Cardiac muscle cell (in vitro differentiated cells and primary cell): ENCODE measurements at places on chromosomes 1 and 21. TPM values are rescaled to one million over a fixed set of nuclear protein-coding genes. Genes with fewer than 3 reads are reported as not detected.

The KRTAP22-2 gene
- not detected in 2 replicates for total RNA-seq

The PRAMEF5 gene
- not detected in 2 replicates for total RNA-seq

The AMY1C gene
- total RNA-seq: 0.12 TPM in 1 of 2 replicates, not detected in the other

The CHI3L2 gene
- total RNA-seq: not detected in 2 replicates

DNA sequence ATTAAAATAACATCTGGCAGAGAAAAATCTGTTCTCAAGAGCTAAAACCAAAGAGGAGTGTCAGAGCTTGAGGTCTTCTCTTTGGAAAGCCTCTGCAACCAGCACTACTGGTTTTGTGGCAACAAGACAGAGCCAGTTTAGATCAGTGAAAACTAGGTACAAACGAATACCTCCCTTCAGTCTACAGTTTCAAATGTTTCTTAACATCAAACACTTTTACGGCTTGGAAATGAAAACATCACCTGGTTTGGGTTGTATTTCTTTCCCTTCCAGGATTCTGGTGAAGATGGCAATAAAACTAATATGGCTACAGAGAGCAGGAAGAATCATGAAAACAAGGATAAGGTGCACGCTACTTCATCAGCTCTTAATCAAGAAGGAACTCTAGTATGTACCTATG, 339.4 kb upstream of the ESRRG start:
- no peak overlapping the region for H3K4me3 ChIP-seq
- no peaks in the 10 kb centered on the region for H3K36me3 ChIP-seq
- DNase-seq: no peak
- no peaks in the 10 kb centered on the region for H3K27me3 ChIP-seq

- H3K4me3 ChIP-seq: no peak overlapping the region
- H3K4me1 ChIP-seq: no peaks in the 10 kb centered on the region
- H3K27me3 ChIP-seq: no peaks in the 10 kb centered on the region
- DNase-seq: peak; percentile 31
- H3K27ac ChIP-seq: no peak overlapping the region
- H3K36me3 ChIP-seq: no peaks in the 10 kb centered on the region
These were observed 829.2 kb upstream of the ADAMTS5 start for GRCh38 chr21:27796106-27796505.

- DNase-seq: no peak
- no peaks in the 10 kb centered on the region for H3K36me3 ChIP-seq
- no peak overlapping the region for H3K27ac ChIP-seq
- no peaks in the 10 kb centered on the region for H3K4me1 ChIP-seq
These were observed 156.4 kb upstream of the ZC3H12A start for GRCh38 chr1:37317870-37318467.

- H3K27me3 ChIP-seq: no peaks in the 10 kb centered on the region
- no peak overlapping the region for H3K4me3 ChIP-seq
- no peak for DNase-seq
- no peaks in the 10 kb centered on the region for H3K36me3 ChIP-seq
- H3K27ac ChIP-seq: no peak overlapping the region
These were observed 26.3 kb downstream of the RGS8 start for GRCh38 chr1:182658055-182658454.

GRCh38 chr1:26384076-26384475, 11.5 kb upstream of the ZNF683 start:
- H3K27ac ChIP-seq: no peak overlapping the region
- no peaks in the 10 kb centered on the region for H3K36me3 ChIP-seq

DNA sequence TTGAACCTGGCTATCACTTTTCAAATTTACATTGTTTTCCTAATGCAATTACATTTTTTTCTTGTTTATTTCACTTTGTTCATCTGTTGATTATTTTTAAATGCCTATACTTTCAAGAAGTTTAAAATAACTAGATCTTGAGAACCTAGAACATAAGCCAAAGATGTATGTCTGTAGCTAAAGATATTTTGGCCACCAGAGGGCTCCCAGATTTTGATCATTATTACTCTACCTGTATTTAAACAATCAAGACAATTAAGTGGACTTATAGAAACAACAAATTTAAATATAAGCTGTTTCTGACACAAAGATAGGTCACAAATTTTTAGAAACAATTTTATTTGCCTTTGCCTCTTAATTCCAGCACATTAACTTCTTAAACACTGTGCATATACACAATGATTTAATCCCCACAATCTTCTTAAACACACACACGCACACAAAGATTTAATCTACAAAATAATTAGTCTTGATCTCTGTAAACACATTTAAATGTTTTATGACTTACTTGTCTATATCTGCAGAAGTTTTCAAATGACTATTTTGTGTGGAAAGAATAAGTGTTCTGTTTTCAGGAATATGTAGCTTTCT, 380.0 kb downstream of the DSCAM start:
- H3K4me1 ChIP-seq: peaks cover 10% of the 10 kb centered on the region
- no peak overlapping the region for H3K27ac ChIP-seq
- DNase-seq: peak; percentile 60
- no peaks in the 10 kb centered on the region for H3K27me3 ChIP-seq
- no peaks in the 10 kb centered on the region for H3K36me3 ChIP-seq
- no peak overlapping the region for H3K4me3 ChIP-seq
